ENCODE measurements at places on chromosomes 1 and 21.

GRCh38 chr1:19468397-19468956 is 16.9 kb downstream of the CAPZB start:
- peak; percentile 84 for DNase-seq

DNA sequence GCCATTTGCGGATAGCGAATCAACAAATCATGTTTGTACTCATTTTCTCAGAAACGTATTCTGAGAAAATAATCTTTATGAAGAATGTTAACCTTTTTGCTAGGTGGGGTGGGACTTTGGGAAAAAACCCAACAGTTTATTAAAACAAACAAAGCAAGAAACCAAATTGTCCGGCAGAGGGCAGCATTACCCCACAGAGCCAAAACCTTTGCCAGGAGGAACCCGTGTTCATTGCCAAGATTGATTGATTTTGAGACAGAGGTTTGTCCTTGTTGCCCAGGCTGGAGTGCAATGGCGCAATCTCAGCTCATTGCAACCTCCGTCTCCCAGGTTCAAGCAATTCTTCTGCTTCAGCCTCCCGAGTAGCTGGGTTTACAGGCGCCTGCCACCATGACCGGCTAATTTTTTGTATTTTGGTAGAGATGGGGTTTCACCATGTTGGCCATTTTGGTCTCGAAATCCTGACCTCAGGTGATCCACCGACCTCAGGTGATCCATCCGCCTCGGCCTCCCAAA is 70.8 kb upstream of the RHOU start:
- peak; percentile 85 for DNase-seq

- DNase-seq, result no peak
Measured at GRCh38 chr1:17013491-17014320, 2.0 kb upstream of the ATP13A2 start.

DNA sequence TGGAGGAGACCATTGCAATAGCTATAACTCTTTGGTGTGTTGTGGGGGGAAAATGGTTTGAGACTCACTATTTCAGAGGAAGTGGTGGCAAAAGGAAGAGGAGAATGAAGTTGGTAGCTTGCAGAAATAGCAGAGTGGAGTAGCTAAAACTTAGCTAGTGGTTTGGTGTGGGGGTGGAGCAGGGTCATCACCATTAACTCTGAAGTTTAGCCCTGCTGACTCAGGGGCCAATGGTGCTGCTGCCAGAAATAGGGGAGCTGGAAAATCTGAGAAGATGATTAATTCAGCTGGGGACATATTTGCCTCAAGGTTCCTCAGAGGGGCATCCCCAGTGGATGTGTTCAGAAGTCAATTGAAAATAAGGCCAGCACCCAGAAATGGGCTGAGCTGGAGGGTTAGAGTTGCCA is 65.4 kb downstream of the RUNX1 start:
- DNase-seq, result peak; percentile 62

- DNase-seq, result peak; percentile 9
Measured at GRCh38 chr1:243979396-243979795, 71.7 kb upstream of the ZBTB18 start.

DNA sequence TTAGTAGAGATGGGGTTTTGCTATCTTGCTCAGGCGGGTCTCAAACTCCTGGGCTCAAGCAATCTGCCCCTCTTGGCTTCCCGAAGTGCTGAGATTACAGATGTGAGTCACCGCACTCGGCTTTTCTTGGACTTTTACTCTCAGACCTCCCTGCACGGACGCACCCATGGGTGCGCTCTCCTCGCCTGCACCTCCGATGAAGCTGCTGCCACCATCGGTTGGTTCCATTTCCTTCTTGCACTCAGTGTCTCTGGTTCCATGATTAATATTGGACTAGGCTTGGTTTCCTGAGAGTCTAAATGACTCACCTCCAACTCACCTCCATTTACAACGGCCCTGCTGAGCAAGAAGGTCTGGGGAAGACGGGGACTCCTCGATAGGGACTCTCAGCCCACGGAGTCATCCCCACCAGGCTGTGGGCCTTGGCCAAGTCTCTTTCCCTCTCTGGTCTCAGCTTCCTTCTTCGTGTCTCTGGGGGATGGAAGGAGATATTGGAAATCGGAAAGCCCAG is 6.7 kb upstream of the TNFRSF8 start:
- no peak for DNase-seq

All from CD4-positive, alpha-beta T cell treated with Interleukin-17A for 4 hours (primary cell).